ENCODE measurements at places on chromosomes 16 and 17. TPM values are rescaled to one million over a fixed set of nuclear protein-coding genes. Genes with fewer than 3 reads are reported as not detected.

CXCL16 gene
- 1.6 TPM for total RNA-seq

TAC4 gene
- not detected for total RNA-seq

COX4I1 gene
- 538 TPM for total RNA-seq

NSMCE1 gene
- total RNA-seq = 48.0 TPM

TEX14 gene
- total RNA-seq = not detected

SPECC1 gene
- 10.5 TPM for total RNA-seq

ADAP2 gene
- 0.54 TPM for total RNA-seq

OR1E2 gene
- not detected for total RNA-seq

KCNG4 gene
- total RNA-seq = not detected

TMEM88 gene
- total RNA-seq = not detected

TMEM100 gene
- 4.9 TPM for total RNA-seq

ADGRG1 gene
- total RNA-seq = 3.9 TPM

ALDH3A1 gene
- 1.1 TPM for total RNA-seq

KCNJ18 gene
- total RNA-seq = not detected

SLC16A6 gene
- total RNA-seq = not detected

CLDN9 gene
- total RNA-seq = not detected

NPIPA2 gene
- not detected for total RNA-seq

TEX19 gene
- total RNA-seq = not detected

MT1M gene
- total RNA-seq = 0.32 TPM

HOXB7 gene
- total RNA-seq = not detected

CA10 gene
- total RNA-seq = not detected

MARCHF10 gene
- total RNA-seq = 0.90 TPM

PRSS22 gene
- not detected for total RNA-seq

TVP23A gene
- total RNA-seq = 0.18 TPM

CCL23 gene
- total RNA-seq = not detected

KRTAP2-1 gene
- total RNA-seq = not detected

CA7 gene
- not detected for total RNA-seq

TBC1D16 gene
- 39.9 TPM for total RNA-seq

OR2C1 gene
- total RNA-seq = not detected

FBXO39 gene
- not detected for total RNA-seq

NATD1 gene
- total RNA-seq = 7.3 TPM

NTN1 gene
- not detected for total RNA-seq

FLCN gene
- total RNA-seq = 35.2 TPM

SHISA9 gene
- total RNA-seq = not detected

EIF4A3 gene
- total RNA-seq = 85.5 TPM

CACNG1 gene
- not detected for total RNA-seq

BCL6B gene
- 0.90 TPM for total RNA-seq

C16orf89 gene
- 1.5 TPM for total RNA-seq

RGS9 gene
- 4.5 TPM for total RNA-seq

KRT16 gene
- total RNA-seq = not detected

Measured in cardiac atrium fibroblast (primary cell).